Osteocyte (in vitro differentiated cells): ENCODE measurements at places on chromosomes 6 and 20.

DNA sequence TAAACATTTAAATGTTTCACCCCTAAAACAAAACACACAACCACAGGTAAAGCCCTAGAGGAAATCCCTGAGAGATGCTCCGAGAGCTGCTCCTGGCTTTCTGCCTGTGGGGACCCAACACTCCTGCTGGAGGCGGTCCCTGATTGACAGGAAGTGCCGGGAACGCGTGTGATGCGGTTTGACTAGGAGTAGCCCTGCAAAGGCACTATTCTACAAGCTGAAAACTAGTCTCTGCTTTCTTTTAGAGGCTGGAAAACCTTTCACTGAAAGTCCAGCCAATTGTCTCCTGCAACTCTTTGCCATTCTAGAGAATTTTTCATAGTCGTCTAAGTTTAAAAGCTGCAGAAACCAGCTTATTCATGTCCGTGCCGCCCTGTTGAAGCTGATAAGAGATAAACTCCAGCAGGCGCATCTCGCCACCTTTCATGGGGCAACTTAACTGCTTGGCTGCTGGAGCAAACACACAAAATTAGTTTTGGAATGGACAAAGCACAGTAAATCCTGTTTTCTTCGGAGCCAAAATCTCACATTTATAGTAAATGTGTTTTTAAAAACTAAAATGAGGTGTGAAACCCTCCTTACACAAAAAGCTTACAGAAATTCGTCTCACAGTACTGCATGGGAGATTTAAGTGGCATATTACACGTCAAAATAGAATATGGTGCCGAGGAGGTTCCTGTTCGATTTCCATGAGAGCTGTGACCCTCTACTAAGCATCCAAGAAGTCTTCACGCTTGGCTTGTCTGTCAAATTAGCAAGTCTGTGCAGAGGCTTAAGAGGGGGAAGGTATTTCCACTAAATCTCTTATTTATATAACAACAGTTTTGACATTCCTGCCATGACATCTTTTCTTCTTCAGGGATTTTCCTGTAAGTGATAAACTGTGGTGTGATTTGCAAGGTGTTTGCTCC lies 46.9 kb downstream of the DACT2 start:
- no peak for DNase-seq

DNA sequence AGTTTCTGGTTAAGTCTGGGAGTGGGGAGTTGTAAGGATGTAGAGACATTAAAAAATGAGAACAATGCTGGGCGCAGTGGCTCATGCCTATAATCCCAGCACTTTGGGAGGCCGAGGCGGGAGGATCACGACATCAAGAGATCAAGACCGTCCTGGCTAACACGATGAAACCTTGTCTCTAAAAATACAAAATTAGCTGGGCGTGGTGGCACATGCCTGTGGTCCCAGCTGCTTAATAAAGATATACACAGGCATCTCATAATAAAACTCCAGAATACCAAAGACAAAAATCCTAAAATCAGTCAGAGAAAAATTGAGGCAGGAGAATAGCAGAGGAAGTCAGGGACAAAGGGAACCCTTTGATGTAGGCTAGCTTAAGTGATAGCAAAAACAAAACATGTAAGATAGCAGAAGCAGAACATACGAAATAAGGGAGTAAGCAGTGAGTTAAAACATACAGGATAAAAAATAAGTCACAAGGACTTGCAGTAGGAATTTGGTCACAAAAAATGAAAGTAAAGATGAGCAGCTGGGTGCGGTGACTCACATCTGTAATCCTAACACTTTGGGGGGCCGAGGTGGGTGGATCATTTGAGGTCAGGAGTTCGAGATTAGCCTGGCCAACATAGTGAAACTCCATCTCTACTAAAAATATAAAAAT lies 23.6 kb downstream of the DDX43 start:
- no peak for DNase-seq

GRCh38 chr20:7770046-7770445 lies 170.2 kb downstream of the HAO1 start:
- DNase-seq, result no peak

GRCh38 chr6:224350-224749 lies 67.9 kb upstream of the DUSP22 start:
- no peak for DNase-seq

DNA sequence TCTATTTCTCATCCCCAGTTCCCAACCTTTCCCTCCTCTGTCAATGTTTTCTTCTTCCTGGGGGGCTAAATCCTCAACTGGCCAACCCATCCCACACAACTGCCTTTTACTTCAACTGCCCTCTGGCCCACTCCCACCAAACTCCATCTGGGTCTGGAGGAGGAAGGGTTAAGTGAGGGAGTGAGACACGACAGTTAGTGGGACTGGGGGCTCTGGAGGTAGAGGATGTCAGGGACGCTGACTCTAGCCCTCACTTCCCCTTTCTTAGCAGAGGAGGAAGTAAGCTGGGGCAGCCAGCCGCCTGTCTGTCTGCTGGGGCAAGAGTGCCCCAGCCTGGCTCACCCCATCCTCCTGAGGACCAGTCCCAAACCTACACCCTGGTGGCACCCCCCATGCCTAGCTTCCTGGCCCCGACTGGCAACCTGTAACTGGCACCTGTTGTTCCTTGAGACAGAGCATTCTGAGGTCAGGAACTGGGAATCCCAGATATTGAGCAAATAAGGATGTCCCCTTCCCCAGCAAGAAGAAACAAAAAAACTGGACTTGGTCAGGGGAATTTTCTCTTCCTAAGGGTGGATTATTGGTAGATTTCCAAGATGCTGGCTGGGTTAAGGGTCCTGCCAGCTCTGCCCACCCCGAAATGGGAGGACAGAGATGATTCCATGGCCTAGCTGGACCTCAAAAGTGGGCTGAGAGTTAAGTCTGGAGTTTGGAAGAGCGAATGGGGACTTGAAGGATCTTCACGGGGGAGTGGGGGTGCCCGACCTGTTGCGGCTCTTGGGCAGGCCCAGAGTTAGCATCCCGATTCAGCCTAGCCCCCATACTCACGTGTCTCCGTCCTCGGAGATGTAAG lies 971 bp downstream of the NFKBIE start:
- DNase-seq, result no peak

DNA sequence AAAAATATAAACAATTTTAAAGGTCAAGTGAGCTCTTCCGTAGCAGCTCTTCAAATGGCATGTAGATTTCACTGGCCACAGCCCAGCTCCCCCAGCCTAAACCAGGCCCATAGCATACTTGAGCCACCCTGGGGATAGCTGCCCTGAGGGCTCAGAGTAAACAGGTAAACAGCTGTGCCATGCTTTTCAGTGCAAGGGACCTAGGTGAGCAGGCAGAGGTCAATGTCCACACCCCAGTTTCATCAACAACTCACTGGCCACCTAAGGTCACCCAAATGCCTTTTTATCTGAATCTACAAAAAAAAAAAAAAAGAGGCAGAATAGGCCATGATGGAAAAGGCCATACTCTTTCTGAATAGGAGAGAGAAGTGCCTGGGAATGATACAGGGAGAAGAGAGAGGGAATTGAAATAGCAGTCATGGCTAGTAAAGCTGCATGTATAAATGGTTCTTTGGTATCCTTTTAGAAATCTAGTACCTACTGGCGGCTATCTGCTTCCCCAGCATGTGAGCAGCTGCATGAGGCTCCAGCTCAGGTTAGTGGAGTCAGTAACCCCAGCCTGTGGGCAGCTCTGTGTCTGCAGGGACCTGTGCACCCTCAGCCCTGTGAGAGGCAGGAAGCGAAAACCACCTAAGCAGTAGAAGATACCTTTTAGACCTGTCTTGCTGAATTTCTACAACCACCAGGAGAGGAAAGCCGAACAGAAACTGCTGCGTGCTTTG lies 77.0 kb downstream of the FOXA2 start:
- no peak for DNase-seq

- DNase-seq, result no peak
Measured at GRCh38 chr6:25336996-25337395, 57.8 kb downstream of the CARMIL1 start.

DNA sequence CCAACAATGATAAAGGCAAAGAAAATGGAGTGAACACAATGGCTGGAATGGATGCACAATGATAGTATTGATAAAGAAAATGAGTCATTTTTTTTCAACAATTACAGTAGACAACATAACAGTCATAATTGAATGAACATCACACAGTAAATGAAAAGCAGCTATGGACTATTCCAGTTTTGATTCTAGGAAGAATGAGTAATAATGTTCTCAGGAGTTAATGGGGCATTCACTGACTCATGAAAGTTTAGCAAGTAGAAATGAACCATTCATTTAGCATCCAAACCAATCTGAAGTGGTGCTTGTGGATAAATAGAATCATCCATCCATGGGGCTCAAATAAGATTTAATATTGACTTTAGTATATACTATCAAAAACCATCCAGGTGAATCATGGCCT lies 1029.5 kb upstream of the GJE1 start:
- DNase-seq, result no peak

- DNase-seq, result no peak
Measured at GRCh38 chr6:168385037-168385759, 55.8 kb upstream of the SMOC2 start.

GRCh38 chr6:52914516-52914915 lies 5.0 kb upstream of the GSTA3 start:
- no peak for DNase-seq

GRCh38 chr6:1377526-1377925 lies 11.8 kb upstream of the FOXF2 start:
- DNase-seq, result no peak

- no peak for DNase-seq
Measured at GRCh38 chr6:90720404-90720803, 133.5 kb upstream of the MAP3K7 start.

DNA sequence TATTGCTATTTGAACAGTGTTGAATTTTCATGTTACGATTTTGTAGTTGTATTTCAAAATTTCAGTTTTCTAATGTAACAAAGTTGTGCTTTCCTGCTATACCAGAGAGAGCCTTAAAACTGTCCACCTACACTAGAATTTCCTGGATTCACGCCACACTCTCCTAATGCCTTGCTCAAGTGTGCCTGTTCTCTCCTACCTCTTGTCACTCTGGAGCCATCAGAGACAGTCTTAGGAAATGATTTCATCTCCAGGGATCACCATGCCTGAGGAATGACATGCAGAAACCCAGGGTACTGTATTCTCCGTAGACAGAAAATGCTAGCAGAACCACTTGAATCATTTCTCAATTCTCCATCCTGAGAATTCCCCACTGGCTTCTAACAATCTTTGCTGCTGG lies 667.6 kb downstream of the KIF16B start:
- DNase-seq, result no peak

- DNase-seq, result no peak
Measured at GRCh38 chr20:17759449-17759848, 59.7 kb downstream of the BANF2 start.

DNA sequence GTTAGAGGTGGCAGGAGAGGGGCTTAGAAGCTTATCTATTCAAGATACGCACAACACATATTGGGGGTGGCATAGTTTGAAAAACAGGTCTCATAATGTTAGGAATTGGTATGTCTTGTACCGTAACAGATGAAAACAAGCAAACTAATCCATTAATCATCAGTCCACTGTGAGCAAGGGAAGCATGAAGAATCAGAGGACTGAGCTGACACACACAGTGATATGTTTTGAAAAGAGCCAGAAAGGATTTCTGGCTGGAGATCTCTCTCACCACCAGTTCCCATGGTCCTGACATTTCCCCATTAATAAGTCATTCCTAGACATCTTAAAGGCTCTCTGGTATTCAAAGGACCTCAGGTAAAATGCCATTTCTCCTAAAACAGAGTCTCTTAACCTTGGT lies 158.8 kb upstream of the PHACTR1 start:
- no peak for DNase-seq

DNA sequence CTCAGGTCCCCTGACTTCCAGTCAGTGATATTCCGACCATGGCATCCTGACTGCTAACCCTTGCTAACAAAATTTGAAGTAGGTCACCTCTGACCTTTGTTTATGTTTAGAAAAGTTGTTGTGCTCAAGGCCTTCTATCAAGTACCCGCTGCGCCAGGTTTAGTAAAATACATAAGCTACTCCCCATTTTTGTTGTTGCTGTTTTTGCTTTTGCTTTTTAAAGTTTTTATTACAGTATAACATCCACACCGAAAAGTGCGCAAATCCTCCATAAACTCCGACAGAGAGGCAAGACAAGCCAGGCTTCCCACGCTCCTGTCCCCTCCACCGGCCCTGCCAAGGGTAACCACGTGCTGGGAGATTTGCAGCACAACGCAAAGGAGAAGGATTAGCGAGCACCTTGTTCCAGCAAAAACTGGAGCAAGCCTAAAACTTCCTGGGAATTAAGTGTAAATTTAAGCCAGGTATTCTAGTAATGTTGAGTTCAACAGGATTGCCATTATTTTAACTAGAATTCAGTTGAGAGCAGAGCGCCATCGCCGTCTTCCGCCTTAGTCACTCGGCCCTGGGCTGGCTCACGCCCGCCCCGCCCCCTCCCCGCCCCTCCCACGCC lies 17.8 kb upstream of the HMGN4 start:
- no peak for DNase-seq

GRCh38 chr6:77764364-77764763 lies 111.5 kb downstream of the MEI4 start:
- no peak for DNase-seq

GRCh38 chr6:163965426-163966348 lies 551.2 kb downstream of the QKI start:
- no peak for DNase-seq

- DNase-seq, result no peak
Measured at GRCh38 chr6:42569102-42570028, 5.5 kb downstream of the UBR2 start.

GRCh38 chr6:130138909-130139242 lies 83.9 kb downstream of the SAMD3 start:
- no peak for DNase-seq

GRCh38 chr6:45378334-45378926 lies 696 bp upstream of the SUPT3H start:
- DNase-seq, result no peak

- DNase-seq, result peak; percentile 44
Measured at GRCh38 chr6:166583230-166583965, 3.1 kb downstream of the RAMACL start.

DNA sequence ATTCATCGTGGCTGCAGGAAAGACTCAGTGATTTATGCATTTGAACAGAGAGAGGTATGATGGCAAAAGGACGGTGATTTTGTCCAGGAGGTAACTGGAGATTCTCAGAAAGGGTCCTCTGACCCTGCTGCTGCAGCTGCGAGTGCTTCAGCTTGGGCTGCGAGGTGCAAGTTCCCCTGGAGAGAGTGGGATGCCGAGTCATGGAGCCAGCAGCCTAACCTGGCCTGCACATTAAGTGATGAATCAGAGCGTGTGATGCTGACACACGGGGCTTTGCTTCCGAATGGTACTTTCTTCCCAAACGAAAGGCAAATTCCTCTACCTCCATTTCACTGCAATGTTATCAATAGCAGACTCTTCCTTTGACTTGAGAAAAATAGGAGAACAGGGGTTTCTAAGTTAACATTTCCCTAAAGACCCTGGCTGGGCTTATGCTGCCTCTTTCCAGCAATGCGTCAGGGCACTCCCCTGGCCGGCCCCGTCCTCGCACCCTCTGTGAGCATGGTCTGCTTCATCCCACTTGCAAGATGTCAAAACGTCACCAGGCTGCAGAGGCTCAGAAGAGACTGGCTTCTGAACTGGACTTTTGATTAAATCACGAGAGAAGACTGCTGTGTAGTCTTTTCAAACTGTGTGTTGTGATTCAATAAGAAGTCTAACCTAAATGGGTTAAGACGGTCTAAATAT lies 628.0 kb upstream of the AGPAT4 start:
- DNase-seq, result no peak

- no peak for DNase-seq
Measured at GRCh38 chr6:27154696-27155095, 92.8 kb upstream of the PRSS16 start.

GRCh38 chr6:105608711-105609374 lies 206.0 kb upstream of the PREP start:
- DNase-seq, result no peak

- no peak for DNase-seq
Measured at GRCh38 chr6:54087721-54088120, 23.5 kb upstream of the MLIP start.
